ENCODE measurements at places on chromosomes 4 and X.

DNA sequence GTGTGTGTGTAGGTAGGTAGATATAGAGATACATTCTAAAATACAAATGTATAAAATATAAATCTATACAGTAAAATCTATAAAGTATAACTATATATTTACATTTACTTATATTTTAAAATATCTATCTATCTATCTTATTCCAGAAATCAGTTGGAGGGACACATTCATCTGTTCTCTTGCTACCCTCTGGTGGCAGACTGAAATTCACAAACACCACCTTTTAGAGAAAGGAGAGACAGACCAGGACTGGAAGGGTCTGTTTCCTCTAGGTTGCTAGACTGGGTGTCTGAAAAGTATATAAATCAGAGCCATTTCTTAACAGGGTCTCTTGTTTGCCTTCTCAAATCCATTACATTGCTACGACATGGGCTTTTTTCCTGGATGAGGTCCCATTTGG is 343.0 kb downstream of the OPHN1 start:
- DNase-seq, result no peak

GRCh38 chrX:105299286-105299685 is 78.8 kb upstream of the TEX13A start:
- DNase-seq, result no peak

- no peak for DNase-seq
Observed at GRCh38 chr4:33262824-33263223, 2542.7 kb downstream of the PCDH7 start.

DNA sequence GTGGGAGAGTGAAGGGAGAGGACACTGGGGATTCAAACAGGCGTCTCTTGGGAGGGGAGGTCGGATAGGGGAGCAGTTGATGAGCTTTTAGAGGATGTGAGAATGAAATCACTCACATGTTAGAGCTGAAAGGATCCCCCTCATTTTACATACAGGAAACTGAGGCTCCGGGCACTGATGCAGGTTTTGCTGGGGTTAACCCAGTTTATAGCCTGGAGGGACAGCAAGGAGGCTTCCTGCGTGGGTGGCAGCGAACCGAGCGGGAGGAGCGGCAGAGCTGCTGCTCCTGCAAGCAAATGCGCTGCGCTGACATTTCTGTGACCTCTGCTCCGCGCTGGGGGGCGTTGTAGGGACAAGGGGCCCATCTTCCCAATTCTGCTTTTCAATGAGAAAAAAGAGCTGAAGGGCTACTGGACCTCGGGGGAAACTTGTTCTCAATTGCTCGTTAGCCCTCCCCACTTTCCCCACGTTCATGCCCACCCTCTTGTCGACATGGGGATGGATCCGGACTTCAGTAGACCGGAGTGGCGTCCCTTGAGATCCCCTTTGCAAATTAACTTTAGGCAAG is 1.2 kb upstream of the NEUROG2 start:
- DNase-seq, result no peak

DNA sequence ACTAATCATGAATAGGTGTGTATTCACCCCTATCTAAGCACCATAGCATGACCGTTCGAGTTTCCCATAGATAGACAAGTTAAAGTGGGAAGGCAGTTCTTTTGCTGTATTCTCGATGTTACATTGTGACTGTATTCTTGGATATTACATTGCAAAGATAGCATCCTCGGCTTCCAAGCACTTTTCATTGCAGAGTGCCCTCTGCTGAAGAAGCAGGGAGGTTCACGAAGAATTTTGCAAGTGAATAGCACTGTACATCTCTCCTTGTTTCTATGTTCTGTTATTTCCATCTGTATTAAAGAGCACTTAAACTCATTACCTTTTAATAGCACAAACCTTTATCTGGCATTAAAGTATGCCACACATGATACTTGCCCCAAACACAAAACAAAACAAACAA is 426.7 kb upstream of the ARX start:
- DNase-seq, result no peak

DNA sequence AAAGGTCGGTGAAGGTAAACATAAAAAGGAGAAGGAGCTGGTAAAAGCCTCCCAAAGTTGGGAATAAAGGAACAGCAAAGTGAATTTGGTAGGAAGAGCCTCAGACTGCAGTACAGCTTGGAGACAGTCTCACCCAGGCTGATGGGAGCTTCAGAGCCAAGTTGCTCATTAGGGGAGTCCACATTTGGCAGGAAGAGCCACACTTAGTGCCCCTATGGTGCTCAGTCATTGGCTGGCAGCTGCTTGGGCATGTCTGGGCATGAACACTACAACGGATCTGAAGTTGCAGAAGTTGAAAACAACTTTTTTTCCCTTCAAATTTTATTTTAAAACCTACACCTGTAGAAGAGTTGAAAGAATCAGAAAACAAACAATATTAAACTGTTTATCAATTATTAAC is 2497.3 kb downstream of the ARAP2 start:
- no peak for DNase-seq

DNA sequence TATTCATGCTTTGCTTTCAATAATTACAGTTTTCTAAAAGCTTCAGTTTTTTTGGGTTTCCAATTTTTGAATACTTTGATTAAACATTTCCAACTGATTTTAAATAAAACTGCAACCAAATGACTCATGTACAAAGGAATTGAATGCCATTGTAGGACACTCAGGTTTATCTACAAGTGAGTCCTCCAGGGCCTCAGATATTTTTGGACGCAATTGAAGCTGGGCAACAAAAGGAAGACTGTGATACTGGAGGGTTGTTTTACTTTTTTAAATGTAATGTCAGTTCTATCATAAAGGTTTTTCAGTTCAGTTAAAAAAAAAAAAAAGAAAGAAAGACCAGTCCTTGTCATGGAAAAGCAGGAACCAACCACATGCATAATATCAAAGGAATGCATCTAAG is 64.2 kb downstream of the MAGEA10 start:
- no peak for DNase-seq

DNA sequence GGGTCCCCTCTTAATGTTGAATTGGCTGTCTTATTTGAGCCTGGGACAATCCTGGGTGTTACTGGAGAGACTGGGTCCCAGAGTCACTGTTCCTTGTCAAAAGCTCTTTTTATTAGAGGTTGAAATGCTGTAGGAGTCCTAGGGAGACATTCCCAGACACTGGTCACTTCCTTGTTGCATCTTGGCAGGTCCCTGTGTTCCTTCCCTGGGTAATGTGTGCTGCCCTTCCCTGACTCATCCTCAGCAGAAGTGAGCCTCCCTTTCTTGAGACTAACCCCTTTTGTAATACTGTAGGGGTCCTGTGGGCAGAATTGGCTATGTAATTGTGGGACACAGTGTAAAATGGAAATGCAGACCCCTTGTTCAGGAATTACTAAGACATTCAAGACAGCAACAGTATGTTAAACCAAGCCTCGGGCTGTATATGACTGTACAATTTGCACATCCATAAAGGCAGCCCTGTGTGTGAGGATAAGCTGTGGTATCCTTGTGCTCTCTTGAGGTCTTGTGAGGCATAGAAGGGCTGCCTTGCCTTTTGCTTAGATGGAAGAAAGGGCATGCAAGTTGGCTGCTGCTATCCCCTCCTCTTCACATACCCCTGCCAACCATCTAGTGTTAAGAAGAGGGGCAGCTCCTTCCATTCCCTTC is 53.5 kb downstream of the DCLK2 start:
- no peak for DNase-seq

DNA sequence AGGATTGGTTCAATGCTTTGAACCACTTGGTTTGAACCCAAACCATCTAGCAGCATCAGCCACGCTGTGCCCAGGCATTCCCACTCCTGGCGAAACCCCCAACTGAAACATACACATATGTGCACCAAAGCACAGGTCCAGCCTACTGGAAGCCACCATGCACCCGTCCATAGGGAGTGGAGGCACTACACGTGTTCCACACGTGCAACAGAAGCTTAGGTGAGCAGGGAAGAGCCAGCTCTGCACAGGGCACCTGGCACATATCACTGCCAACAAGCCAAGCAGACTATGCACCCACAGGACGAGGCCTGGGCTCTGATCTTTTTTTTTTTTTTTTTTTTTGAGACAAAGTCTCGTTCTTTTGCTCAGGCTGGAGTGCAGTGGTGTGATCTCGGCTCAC is 66.3 kb upstream of the GPR78 start:
- no peak for DNase-seq

GRCh38 chr4:181108237-181108636 is 1135.0 kb upstream of the TENM3 start:
- DNase-seq, result no peak

DNA sequence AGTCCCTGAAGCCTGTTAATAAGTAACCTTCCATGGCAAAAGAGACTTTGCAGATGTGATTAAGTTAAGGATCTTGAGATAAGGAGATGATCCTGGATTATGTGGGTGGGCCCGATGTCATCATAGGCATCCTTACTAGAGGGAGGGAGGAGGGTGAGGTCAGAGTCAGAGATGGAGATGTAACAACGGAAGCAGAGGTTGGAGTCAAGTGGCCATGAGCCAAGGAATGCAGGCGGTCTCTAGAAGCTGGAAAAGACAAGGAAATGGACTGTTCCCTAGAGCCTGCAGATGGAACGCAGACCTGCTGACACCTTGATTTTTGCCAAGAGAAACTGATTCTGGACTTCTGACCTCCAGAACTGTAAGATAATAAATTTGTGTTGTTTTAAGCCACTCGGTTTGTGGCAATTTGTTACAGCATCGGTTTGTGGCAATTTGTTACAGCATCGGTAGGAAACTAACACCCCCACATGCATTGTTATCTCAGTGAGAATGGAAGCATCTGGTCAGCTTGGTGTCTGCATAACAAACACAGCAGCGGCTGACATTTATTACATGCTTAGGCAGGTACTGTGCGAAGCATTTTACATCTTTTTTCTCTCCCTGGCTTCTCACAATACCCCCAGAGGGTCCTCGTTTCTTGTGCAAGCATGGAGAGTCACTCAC is 55.6 kb downstream of the CLDN34 start:
- DNase-seq, result no peak

- no peak for DNase-seq
Observed at GRCh38 chrX:136199365-136199764, 51.8 kb downstream of the MAP7D3 start.

DNA sequence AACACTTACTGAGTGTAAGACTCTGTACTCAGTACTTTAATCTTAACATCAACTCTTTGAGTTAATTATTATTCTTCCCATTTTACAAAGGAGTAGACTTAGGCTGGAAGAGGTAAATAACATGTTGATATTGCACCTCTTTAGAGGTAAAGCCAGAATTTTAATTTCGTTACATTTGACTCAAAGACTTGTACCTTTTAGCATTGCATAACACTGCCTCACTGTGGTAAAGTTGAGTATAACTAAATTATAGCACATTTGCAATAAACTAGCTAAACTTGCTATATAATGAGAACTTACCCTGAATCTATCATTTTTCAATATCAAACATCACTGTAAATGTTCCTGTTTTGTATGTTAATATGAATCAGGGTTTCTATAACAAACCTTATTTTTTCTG is 218.5 kb downstream of the PRR32 start:
- DNase-seq, result no peak
